ENCODE measurements at places on chromosomes 2 and 18.

GRCh38 chr2:199148076-199148845, 309.5 kb downstream of the SATB2 start:
- DNase-seq = no peak

DNA sequence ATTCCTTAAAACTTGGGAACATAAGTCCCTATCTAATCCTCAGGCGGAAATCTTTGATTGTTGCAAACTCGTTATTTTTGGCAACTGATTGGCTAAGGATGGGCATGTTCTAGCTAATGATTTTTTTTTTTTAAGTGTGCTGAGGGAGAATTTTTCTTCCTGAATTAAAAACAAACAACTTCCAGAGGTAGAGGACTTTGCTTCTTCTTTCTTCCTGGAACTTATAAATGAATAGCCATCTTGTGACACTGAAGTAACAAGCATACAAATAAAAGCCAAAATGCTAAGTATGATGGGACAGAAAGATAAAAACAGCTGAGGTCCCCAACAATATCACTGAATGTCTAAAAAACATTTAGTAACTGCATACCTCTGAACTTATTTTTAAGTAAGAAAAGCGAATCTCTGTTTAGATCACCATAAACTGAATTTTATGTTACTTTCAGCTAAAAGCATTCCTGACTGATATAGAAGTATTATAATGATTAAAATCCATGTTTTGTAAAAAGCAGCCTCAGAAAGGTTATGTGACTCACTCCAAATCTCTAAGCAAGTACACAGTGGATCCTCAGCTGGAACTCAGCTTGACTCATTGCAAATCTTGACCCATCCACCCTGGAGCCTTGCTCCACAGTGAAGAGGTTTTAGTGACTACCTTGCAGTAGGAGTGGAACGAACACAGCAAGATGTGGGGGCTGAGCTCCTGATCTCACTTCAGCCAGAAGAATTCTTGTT, 344.4 kb downstream of the CLIP4 start:
- DNase-seq = no peak

- DNase-seq = no peak
These were observed 104.5 kb upstream of the CAVIN2 start for GRCh38 chr2:191951376-191951775.

- no peak for DNase-seq
These were observed 4.4 kb upstream of the NEU4 start for GRCh38 chr2:241804326-241805229.

DNA sequence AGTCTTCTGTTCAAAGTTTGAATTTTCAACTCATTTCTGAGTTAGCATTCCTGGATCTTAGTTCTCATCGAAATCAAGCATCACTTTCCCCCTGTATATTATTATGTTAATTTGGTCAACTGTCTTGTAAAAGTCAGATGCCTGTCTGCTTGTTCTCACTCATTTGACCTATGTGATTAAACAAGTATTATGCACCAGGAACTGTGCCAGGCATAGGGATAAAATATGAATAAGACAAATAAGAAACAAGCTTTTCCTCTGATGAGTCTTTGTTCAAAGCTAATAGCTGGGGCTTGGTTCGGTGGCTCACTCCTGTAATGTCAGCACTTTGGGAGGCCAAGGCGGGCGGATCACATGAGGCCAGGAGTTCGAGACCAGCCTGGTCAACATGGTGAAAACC, 19.7 kb upstream of the EMILIN2 start:
- no peak for DNase-seq

GRCh38 chr2:6554466-6554865, 311.2 kb downstream of the CMPK2 start:
- DNase-seq = no peak

GRCh38 chr2:12835733-12836132, 119.0 kb downstream of the TRIB2 start:
- DNase-seq = no peak

DNA sequence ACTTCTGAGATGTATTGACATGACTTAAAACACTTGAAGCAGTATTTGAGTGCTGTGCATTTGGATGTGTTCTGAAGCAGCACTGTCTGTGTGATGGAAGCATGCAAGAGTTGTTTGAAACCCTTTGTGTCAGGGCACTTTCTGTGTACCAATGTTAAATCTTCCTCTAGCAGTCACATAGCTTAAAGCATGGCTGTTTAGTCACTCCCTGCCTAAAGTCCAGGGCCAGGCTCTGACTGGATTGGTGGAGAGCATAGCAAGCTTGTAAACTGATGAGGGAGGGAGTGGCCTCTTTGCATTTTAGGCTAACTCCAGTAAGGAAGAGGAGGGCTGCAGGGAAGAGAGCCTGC, 73.5 kb downstream of the MYO1B start:
- no peak for DNase-seq

GRCh38 chr2:81234711-81235110, 930.2 kb upstream of the LRRTM1 start:
- DNase-seq = no peak

- no peak for DNase-seq
These were observed 24.7 kb downstream of the RAPH1 start for GRCh38 chr2:203510256-203510940.

DNA sequence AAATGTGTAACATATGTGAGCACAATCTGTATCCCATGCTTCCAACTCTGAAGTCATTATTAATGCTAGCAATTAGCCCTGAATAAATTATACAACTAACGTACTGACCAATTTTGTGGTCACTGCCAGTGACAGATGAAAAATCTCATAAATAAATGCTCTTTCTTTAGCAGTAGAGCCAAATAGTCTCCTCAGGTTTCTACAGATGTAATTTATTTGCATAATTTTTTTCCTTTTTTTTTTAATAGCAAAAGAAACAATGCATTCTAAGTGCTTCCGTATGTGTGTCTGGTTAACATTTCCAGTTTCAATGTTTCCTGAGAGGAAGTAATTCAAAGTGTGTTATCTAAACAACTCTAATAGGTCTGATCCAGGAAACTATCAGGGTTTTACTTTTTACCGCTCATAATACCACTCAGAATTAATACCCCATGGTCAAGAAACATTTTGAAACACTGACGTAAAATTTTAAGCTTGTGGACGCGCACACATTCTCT, 108.4 kb downstream of the MEP1B start:
- no peak for DNase-seq

DNA sequence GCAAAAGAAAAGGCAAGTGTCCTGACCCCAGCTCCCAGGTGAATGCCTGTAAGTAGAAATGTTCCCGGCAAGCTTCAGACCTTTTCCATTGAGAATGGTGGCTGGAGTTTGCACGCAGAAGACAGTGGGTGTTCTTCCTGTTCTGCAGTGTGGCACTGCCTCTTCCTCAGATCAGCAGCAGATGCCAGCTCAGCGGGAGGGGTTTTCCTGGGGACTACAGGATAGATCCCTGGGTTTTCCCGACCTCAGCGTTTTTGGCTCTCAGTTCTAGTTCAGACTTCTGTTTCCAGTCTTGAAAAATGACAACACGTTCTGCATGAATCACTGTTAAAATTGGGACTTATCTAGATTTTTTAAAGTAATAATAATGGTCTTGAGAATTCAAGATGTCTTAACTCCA, 39.2 kb downstream of the GRHL1 start:
- no peak for DNase-seq

GRCh38 chr2:168127371-168127770, 120.0 kb downstream of the STK39 start:
- DNase-seq = no peak

- DNase-seq = no peak
These were observed 55.3 kb upstream of the CHST9 start for GRCh38 chr18:27240383-27240782.

GRCh38 chr2:218754201-218754600, 27.7 kb upstream of the CYP27A1 start:
- DNase-seq = no peak

GRCh38 chr18:63617049-63617914, 26.8 kb downstream of the SERPINB4 start:
- no peak for DNase-seq

GRCh38 chr18:49368161-49368875, 92.1 kb downstream of the DYM start:
- DNase-seq = no peak

DNA sequence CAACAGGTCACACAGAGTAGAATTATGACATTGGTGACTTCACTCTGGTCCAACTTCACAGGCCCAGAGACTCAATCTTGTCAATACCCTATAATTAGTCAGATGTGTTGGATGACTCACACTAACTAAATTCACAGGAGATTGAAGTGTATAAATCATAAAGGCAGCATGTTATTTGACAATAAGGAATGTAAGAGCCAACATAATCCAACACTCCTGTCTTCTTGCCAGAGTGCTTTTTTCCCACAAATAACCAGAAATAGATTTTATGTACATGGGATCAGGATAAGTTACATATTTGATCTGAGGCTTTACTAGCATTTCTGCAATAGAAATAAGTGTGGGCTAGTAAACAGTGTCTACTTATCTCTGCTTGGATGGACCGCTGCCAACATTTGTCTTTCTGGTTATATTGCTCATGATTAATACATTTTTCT, 42.2 kb upstream of the ZSWIM2 start:
- DNase-seq = no peak

DNA sequence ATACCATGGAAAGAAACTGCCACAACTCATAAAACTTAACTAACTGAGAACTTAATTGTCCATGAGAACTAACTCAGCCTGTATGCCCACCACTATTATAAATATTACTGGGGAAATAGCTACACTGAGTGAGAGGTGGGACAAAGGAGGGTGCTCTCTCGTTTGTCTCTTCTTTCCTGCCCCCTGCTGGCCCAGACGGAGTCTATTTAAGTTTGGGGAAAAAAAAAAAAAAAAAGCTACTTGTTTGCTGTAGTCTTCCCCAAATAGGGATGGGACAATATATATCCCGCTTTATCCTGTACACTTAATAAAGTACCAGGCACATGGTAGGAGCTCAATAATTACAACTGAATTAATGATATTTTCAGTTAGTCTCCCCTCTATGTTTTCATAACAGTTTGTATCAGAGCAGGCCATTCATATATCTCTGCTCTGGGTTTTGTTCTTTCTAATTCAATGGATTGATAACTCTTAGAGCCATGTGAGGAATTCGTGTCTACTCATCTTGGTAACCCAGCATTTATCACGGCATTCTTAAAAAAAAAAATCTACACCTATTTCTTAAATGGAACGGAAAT, 647.6 kb upstream of the PKDCC start:
- DNase-seq = no peak

DNA sequence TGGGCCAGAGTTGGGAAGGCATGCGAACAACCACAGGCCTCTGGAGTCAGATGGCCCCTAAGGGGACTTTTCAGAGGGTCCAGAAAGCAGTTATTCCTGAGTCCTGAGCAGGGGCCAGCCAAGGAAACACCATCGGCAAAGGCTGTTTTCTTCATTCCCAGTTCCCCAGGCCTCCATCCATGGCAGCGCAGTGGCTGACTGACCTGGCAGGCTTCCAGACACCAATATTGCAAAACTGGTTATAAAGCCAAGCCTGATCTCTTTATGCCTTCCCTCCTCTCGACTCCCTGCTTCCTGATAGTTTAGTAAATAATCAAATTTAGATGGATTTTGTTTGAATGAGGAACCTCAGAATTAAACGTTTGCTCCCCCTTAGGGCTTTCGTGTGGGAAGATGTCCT, 133.4 kb upstream of the ITGA6 start:
- no peak for DNase-seq

- DNase-seq = no peak
These were observed 54.7 kb downstream of the DTNB start for GRCh38 chr2:25618676-25619075.

- no peak for DNase-seq
These were observed 253.4 kb upstream of the HDAC4 start for GRCh38 chr2:239654266-239654665.

DNA sequence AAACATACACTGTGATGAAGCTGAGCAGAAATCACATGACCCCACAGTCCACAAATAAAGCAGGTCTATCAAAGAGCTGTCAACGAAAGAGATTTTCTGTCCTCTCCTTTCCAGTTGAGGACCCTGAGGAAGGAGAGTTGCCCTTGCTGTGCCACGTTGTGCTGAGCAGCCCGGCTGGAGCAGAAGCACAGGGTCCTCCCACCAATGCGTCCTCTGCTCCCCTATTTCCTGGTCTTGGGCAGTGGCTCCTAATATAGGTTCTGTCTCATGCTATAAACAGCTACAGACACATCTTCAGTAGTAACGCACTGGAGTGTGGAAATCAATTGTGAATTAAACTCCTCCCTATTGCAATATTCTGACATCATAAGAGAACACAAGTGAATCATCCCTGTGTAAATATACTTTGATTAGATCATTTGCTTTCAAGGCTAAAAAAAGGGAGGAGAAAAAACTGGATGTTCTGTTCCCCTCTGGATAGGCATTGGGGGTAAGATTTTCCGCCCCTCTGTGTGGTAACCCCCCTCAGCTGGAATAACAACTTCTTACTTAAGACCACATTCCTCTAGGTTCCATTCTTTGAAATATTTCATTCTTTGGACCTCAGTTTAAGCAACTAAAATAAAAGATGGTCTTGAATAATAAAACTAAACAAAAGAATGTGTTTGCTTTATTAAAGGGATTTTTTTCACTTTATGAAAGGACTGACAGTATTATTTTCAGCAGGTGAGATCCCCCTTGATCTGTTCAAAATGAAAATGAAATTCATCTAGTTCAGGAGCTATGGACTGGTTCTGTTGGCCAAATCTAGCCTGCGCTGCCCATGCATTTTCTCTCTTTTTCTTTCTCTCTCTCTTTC, 8.3 kb upstream of the RHOB start:
- DNase-seq = no peak

DNA sequence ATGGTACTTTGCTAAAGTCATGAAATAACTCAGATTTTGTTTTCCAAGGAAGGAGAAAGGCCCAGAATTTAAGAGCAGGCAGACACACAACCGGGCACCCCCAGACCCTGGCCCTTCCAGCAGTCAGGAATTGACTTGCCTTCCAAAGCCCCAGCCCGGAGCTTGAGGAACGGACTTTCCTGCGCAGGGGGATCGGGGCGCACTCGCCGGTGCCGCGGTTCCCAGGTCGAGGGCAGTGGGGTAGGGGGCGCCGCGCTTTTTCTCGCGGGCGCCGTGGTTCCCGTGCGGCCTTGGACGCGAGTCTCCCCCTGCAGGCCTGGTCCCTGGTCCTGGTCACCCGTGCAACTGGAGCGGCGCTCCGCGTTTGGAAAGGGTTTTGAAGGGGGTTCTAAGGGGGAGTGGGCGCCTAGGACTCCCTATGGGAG, 1.2 kb downstream of the ZNF236 start:
- no peak for DNase-seq

- DNase-seq = no peak
These were observed 476 bp downstream of the MSTN start for GRCh38 chr2:190062053-190062452.

- no peak for DNase-seq
These were observed 555.2 kb downstream of the CMPK2 start for GRCh38 chr2:6310256-6311215.

- DNase-seq = no peak
These were observed 62.1 kb downstream of the C18orf63 start for GRCh38 chr18:74377776-74378175.

DNA sequence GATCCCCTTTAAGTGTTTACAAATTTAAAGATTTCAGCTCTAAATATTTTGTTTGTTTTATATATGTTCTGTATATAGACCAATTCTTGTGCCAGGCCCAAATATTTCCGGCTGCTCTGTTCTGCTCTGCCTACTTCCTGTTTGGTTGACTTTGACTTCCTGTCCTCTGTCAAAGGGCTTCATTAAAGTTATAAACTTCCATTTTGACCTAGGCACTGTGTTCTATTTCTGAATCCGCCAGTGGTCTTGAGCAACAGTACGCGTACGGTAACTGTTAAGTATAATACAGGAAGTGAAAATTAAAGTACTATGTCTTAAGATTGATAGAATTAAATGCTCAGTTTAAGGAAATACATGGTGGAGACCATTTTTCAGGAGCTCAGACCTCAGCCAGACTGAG, 13.5 kb upstream of the REL start:
- DNase-seq = no peak

- no peak for DNase-seq
These were observed 96.6 kb upstream of the NOSTRIN start for GRCh38 chr2:168705534-168706470.
